ENCODE measurements at places on chromosomes 16 and 17. TPM values are rescaled to one million over a fixed set of nuclear protein-coding genes. Genes with fewer than 3 reads are reported as not detected.

- peaks cover 44% of the 10 kb centered on the region for H3K36me3 ChIP-seq
- H3K4me3 ChIP-seq, result no peak overlapping the region
- no peaks in the 10 kb centered on the region for H3K27me3 ChIP-seq
- H3K27ac ChIP-seq, result no peak overlapping the region
Observed at GRCh38 chr17:69518951-69519350, 104.5 kb downstream of the MAP2K6 start.

The GPRC5B gene
- total RNA-seq, result 0.75 TPM

The KRT17 gene
- not detected for total RNA-seq

DNA sequence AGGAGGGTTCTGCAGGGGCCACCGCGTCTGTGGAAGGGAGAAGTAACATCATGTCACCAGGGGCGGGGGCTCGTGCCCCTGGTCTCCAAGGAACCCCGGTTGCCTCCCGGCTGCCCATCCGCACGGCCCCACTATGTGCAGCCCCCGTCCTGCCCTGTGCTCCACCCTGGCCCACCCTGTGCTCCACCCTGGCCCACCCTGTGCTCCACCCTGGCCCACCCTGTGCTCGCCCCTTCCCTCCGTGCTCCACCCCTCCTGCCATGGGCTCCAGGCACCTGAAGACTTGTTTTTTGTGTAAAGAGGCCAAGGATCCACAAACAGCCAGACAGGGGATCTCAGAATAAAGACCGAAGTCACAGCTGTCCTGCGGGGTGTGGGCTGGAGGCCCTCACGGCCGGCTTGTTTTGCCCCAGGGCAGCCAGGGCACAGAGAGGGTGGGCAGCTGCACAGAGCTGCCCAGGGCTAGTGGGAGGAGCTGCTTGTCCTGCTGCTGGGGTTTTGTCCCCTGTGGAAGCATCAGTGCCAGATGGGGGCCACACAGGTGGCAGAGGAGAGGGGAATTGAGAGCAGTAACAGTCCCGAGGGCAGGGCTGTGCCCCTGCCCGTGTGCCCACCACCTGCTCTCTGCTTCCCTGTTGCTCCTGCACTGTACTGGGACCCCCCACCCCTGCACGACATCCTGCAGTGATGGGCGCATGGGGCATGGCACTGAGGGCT, 147.0 kb upstream of the CIBAR2 start:
- H3K36me3 ChIP-seq, result no peaks in the 10 kb centered on the region
- H3K27me3 ChIP-seq, result peaks cover 9% of the 10 kb centered on the region
- no peak overlapping the region for H3K27ac ChIP-seq
- peaks cover 8% of the 10 kb centered on the region for H3K4me1 ChIP-seq
- no peak for DNase-seq

The RAI1 gene
- total RNA-seq, result 19.3 TPM

DNA sequence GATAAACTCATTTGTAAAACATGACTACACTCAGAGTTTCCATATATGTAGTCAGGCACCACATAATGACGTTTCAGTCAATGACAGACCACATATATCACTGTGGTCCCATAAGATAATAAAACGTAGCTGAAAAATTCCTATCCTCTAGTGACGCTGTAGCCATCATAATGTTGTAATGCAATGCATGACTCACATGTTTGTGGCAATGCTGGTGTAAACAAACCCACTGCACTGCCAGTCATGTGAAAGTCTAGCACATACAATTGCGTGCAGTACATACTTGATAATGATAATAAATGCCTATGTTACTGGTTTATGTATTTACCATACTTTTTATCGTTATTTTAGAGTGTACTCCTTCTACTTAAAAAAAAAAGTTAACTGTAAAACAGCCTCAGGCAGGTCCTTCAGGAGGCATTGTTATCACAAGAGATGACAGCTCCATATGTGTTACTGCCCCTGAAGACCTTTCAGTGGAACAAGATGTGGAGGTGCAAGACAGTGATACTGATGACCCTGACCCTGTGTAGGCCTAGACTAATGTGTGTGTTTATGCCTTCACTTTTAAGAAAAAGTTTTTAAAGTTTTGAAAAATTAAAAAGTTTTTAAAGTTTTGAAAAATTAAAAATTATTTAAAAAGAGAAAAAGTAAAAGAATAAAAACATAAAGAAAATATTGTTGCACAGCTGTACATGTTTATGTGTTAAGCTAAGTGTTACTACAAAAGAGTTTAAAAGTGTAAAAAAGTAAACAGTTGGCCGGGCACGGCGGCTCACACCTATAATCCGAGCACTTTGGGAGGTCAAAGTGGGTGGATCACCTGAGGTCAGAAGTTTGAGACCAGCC, 9.0 kb downstream of the STAT5B start:
- H3K27me3 ChIP-seq, result no peaks in the 10 kb centered on the region
- no peak for DNase-seq
- no peak overlapping the region for H3K4me3 ChIP-seq
- peak overlapping the region; percentile 62 for H3K27ac ChIP-seq
- peaks cover 47% of the 10 kb centered on the region for H3K4me1 ChIP-seq

DNA sequence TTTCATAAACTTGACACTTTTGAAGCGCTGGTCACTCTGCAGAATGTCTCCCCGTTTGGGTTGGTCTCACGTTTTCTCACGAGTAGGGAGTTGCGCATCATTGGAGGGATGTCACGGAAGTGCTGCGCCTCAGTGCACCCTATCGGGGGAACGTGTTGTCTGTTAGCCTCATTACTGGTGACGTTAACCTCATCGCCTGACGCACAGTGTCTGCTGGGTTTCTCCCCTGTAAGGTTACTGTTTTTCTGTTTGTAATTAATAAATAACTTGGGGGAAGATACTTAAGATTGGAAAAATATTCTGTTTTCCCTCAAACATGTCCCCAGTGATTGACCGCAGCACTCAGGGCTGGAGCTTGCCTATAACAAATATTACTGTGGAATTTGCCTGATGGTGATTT, 26.7 kb downstream of the VAC14 start:
- no peak for DNase-seq
- H3K27ac ChIP-seq, result no peak overlapping the region

The CES5A gene
- not detected for total RNA-seq

DNA sequence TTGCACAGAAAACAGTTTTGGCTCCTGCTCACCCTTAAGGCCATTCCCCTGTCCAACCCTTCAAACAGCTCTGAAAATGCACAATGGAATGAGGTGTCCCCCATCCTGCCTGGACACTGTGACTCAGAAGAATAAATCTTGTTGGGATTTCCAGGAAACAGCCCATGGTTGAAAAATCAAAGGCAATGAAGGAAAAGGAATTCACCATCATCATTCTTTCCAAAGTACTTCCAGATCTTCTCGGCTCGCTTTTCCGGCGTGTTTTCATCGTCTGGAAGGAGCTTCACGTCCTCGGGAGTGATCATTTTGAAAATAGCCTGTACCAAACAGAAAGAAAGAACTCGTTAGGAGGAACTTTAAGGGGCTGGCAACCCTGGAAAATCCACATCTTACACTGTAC, 4.3 kb downstream of the RCVRN start:
- DNase-seq, result no peak
- H3K4me1 ChIP-seq, result no peaks in the 10 kb centered on the region
- no peaks in the 10 kb centered on the region for H3K27me3 ChIP-seq

- H3K27me3 ChIP-seq, result no peaks in the 10 kb centered on the region
- no peak overlapping the region for H3K27ac ChIP-seq
- peaks cover 3% of the 10 kb centered on the region for H3K36me3 ChIP-seq
- no peaks in the 10 kb centered on the region for H3K4me1 ChIP-seq
- H3K4me3 ChIP-seq, result no peak overlapping the region
Observed at GRCh38 chr16:12392585-12393091, 411.0 kb downstream of the CPPED1 start.

DNA sequence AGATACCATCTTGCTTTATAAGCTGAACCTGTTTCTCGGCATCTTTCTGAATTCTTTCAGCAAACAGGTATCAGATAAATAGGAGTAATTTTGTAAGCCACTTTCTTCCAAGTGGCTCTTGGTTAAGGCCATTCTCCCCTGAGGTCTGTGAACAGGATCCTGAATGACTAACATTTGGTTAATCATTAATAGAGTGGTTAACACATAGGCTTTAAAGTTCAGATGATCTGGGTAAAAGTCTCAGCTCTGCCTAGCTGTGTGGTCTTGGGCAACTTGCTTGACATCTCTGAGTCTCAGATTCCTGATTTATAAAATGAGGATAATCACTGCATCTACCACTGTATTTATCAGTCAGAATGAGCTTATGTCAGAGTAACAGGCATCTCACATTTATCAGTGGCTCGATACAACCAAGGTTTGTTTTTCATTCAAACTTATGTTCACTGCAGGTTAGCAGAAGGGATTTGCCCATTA, 44.4 kb upstream of the ANKFN1 start:
- H3K27ac ChIP-seq, result no peak overlapping the region
- peaks cover 3% of the 10 kb centered on the region for H3K27me3 ChIP-seq

GRCh38 chr16:65950211-65950610, 416.3 kb upstream of the CDH5 start:
- DNase-seq, result no peak
- no peak overlapping the region for H3K4me3 ChIP-seq
- no peaks in the 10 kb centered on the region for H3K36me3 ChIP-seq
- no peak overlapping the region for H3K27ac ChIP-seq
- H3K27me3 ChIP-seq, result no peaks in the 10 kb centered on the region

GRCh38 chr17:35795007-35795870, at the start of gene MMP28:
TSS of gene MMP28 (minus strand) at chr17:35795641. CDS start at chr17:35795377, 264 bp downstream.
- H3K4me3 ChIP-seq, result peak within 1 kb of the TSS; percentile 53
- DNase-seq, result peak; percentile 60
- no peak within 1 kb of the TSS for H3K27ac ChIP-seq
- H3K27me3 ChIP-seq, result peaks cover 22% of the 10 kb centered on the region
- H3K36me3 ChIP-seq, result no peaks in the 10 kb centered on the region

Data from CD4-positive, alpha-beta T cell (primary cell).